ENCODE measurements at places on chromosomes 12 and 14.
A peak's percentile ranks its signal among the peaks of the same experiment; 100 is the strongest.

DNA sequence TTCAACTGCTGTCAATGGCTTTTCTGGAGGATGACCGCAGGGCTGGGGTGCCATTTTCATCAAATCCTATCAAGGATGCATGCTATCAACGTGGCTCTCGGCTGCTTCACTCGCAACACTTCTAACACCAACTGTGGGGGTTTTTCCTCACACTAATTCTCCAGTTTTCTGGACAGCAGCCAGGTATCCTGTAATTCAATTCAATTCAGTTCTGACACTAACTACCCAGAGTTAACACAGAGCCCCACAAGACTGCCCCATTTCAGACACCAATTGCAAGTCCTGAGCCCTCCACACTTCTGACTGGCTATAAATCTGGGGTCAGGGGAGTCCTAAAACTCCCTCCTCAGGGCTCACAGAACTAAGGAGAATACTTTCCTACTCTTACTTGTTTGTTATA lies 55.3 kb upstream of the TMCC3 start:
- DNase-seq, result no peak

GRCh38 chr12:59834659-59835474 lies 239.0 kb downstream of the SLC16A7 start:
- DNase-seq, result no peak

- DNase-seq, result no peak
These were observed 67.2 kb downstream of the TBC1D30 start for GRCh38 chr12:64891629-64892028.

- no peak for DNase-seq
These were observed 27.0 kb downstream of the DHRS2 start for GRCh38 chr14:23663127-23663526.

- DNase-seq, result no peak
These were observed 163.3 kb upstream of the LHX5 start for GRCh38 chr12:113634982-113635381.

GRCh38 chr12:19166387-19166786 lies 36.9 kb downstream of the PLEKHA5 start:
- no peak for DNase-seq

- peak; percentile 37 for DNase-seq
These were observed 874 bp downstream of the CDC42BPB start for GRCh38 chr14:103056322-103057027.

- no peak for DNase-seq
These were observed 29.1 kb downstream of the ZNF664 start for GRCh38 chr12:124002021-124002644.

DNA sequence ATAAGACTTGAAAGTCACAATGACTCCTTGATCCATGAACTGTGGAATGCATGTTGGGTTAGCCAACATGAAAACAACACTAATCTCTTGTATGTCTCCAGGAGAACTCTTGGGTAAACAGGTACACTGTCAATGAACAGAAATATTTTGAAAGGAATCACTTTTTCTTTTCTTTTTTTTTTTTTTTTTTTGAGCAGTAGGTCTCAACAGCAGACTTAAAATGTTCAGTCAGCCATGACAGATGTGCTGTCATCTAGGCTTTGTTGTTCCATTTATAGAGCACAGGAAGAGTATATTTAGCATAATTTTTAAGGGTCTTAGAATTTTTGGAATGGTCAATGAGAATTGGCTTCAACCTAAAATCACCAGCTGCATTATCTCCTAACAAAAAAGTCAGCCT lies 2.3 kb upstream of the PLEKHA5 start:
- no peak for DNase-seq

DNA sequence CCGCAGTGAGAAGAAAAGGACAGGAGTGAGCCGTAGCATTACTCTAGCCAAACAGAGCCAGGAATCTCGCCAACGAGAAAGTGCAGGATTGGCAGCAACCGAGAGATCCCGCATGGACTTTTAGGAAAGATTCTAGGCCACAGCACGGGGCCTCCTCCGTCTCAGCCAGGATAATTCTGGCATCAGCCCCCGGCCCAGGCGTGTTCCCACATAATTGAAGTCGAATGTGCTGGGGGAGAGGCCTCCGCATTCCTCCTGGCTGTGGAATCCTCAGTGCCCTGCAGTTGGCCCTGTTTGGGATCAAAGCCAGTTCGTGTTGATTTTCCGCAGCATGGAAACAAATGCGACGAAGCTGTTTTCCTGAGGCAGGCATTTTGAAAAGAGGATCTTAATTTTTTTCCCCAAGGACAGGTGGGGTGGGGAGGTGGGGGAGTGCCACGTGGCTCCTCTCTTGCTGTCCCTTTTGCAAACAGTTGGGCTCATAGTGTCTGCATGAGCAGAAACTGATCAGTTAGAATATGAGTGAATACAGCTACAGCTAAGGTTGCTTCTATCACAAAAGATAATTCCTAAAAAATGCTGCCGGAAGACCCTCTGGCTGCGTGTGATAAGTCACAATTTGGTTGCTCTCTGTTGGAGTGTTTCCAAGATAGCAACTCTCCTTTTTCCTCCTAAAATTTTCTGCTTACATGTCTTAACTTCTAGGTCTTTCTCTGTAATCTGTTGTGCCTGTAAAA lies 37.3 kb upstream of the ATXN2 start:
- DNase-seq, result peak; percentile 37

DNA sequence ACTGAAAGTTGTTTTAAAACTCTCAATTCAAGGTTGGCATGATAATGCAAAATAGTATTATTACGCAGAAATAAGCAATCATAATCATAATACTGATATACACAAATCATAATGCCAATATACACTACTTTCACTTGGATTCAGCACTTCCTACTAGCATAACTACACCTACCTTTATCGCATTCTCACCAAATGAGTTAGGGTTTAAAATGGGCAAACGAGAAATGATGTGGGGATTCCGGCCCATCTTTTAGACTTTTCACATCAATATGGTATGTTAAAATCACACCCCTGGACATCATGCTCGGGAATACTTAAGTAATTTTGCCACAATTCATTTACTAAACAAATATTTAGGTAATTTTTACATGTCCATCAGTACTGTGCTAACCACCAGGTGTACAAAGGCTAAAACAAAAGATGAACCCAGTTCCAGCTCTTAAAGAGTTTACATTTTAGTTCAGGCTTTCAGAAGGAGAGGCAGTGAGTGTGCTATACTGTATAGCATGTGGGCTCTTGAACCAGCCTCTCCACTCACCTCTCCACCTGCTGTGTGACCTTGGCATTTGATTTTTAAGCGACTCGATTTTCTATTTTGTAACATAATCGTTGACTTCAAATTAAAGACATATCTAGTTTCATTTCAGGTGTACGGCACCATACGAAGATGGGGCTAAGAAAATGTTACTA lies 1.1 kb upstream of the USP15 start:
- no peak for DNase-seq

DNA sequence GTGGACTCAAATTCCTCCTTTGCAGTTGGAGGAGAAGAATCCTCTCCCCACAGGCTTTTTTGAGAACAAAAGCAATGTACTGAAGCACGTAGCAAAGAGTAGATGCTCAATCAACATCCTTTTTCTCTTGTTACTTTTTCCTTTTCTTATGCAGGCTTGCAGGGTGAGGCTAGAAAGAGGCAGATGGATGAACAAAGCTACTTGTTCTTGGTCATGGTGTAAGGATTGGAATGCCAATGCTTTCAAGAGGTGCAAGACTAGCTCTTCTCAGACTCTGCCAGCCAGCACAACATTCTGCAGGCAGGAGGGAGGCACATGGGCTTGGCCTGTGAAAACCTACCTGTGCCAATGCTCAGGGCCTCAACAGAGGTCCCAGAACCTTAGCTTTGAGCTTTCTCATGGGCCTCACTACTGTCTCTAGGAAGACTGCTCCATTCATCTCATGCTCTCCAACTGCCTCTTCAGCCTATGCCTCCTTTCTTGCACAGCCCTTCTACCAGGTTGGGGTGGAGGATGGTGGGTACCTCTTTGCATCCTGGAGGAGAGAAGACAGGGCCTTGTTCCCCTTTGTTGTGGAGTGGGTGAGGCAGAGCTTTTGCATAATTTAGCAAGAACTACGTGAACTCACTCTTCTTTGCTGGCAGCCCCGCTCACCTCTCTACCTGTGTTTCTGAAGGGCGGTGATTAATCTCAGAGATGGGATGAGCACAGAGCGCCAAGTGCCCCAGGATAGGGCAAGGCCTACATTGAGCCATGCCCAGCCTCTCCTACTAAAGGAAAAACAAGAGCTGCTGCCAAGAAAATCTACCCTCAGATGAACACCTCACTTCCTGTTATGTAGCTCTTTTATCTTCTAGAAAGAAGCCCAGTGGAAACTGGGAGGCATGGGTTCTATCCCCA lies 1119.7 kb downstream of the VRK1 start:
- no peak for DNase-seq

DNA sequence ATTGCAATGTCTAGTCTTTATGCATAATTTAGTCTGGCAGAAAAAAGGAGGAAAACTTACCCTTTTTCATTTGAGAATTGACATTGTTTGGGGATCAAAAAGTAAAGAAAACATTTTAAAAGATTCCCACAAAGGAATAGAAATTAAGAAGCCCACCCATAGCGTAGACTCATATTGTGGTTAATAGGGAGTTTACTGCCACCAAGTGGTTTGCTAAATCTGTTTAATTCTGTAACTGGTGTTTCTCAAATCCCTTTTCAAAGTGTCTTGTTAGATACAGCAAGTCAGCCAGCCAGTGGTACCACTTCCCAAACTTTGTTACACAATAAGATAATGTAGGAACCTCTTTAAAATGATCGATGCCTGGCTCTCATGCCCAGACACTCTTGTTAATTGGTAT lies 180.3 kb downstream of the IPO8 start:
- DNase-seq, result no peak

DNA sequence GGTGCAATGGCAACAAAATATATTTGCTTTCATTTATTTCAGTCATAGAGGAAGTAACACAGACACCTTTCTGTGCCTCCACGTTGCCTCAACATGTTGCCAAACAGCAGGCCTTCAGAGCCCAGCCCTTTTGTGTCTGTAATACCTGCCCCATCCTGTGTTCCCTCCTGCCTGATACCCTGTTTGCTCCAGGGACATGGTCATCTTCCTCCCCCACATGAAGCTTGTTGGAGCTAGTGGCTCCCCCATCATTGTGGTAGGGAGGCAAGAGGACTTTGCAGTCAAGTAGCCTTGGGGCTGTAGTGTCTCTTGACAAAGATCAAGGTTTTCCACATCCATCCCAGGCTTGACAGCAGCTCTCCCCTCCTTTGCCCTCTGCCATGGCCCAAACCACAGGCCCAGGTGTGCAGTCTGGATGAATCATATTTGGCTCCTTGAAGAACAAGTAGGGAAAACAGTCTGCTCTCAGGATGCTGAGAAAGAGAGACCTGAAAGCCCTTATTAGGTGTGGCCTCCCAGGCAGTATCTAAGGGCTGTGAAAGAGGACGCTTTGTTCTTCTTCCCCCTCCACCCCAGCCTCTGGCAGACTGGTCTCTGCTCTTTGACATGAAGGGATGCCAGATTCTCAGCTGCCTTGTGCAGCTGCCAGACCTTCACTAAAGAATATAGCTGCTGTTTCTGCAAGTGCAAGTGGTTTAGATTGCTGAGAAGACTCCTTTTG lies 329.0 kb downstream of the C12orf75 start:
- no peak for DNase-seq

- DNase-seq, result peak; percentile 49
These were observed 82.6 kb upstream of the TRAF3 start for GRCh38 chr14:102694530-102695166.

DNA sequence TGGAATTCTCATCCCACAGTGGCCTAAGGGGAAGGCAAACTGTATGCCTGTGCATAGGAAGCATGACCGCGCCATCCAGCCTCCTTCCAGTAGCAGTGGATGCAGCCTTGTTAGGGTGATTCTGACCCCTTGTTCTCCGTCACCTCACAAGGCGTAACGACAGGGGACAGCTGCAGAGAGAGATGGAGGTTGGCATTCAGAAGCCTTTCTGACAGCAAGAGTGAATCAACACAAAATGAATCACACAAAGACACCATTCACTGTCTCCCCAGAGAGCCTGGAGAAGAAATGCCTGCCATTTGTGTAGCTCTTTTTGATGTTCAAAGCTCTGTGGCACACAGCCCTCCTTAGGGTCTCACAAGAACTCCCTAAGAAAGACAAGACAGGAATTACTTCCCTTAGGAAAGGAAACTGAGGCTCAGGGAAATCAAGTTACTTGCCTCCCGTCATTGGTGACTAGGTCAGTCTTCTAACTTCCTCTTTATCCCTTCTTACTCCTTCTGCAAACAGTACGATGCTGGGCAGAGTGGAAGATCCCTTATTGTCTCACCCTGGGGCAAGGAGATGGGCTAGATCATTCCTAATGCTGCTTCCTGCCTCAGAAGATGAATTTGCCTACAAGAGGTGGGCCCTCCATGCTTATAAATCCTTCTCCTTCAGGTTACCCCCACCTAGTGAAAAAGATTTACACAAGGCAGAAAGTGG lies 280.9 kb downstream of the CACNA1C start:
- DNase-seq, result no peak

- no peak for DNase-seq
These were observed 109.2 kb downstream of the IGF1 start for GRCh38 chr12:102371165-102371564.

DNA sequence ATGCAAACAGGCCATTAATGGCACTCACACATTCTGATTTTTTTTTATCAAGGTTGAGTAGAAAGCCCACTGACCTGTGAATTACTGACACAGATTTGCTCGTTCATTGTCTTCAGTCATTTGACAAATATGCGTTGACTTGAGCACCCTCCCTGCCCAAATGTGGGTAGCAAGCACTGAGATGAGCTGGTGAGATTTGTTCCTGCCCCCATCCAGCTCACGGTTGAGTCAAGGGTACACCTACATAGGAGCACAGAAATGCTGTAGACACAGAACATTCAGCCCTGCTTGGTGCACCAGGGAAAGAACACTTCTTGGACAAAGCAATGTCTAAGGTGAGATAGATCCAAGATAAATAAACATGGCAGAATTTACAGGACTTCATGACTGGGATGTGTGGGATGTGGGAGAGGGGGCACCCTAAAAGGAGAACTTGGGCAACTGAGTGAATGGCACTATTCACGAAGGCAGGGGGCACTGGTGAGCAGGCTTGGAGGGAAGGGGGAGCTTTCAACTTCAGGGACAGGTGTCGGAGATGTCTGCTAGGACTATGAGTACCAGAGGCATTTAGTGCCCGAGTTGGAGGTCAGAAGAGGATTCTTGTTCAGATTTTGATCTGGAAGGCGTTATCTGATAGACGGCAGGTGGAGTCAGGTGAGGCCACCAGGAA lies 213.4 kb downstream of the VRK1 start:
- no peak for DNase-seq

- no peak for DNase-seq
These were observed 948.2 kb downstream of the BCL11B start for GRCh38 chr14:98323836-98324235.

GRCh38 chr12:127280393-127281275 lies 986.3 kb upstream of the TMEM132C start:
- DNase-seq, result no peak

GRCh38 chr12:54593135-54593534 lies 4.7 kb upstream of the PPP1R1A start:
- peak; percentile 3 for DNase-seq

GRCh38 chr14:41606282-41606531 lies 469 bp upstream of the LRFN5 start:
- no peak for DNase-seq

- no peak for DNase-seq
These were observed 2.4 kb downstream of the DHH start for GRCh38 chr12:49092086-49092815.
